Activated naive CD8-positive, alpha-beta T cell treated with anti-CD3 and anti-CD28 coated beads, Interleukin-2, amount 10 ng/mL, durations not matched to agents 7 days and 5 days (primary cell): ENCODE measurements at places on chromosomes 16 and 17. TPM values are rescaled to one million over a fixed set of nuclear protein-coding genes. Genes with fewer than 3 reads are reported as not detected.
A peak's percentile ranks its signal among the peaks of the same experiment; 100 is the strongest.

DNA sequence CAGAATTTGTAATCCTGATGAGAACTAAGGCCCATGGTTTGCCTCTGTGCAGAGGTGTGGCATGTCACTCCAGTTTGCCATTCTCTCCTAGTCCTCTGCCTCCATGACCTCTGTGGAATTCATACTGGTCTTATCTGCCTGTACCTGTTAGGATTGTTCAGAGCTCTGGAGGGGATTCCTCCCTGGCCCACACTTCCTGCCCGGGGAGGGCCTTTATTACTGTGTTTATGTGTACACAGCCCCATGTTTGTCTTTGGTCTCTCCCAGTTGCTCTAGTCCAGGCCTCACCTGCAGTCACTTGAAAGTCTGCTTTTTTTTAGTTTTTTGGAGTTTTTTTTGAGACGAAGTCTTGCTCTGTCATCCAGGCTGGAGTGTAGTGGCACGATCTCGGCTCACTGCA, 36.4 kb downstream of the RHBDL3 start:
- DNase-seq, result no peak

- peak; percentile 53 for DNase-seq
Observed at GRCh38 chr17:28227316-28228108, 91.5 kb upstream of the TMEM97 start.

GRCh38 chr17:31750578-31750977, 108.5 kb downstream of the COPRS start:
- DNase-seq, result no peak

DNA sequence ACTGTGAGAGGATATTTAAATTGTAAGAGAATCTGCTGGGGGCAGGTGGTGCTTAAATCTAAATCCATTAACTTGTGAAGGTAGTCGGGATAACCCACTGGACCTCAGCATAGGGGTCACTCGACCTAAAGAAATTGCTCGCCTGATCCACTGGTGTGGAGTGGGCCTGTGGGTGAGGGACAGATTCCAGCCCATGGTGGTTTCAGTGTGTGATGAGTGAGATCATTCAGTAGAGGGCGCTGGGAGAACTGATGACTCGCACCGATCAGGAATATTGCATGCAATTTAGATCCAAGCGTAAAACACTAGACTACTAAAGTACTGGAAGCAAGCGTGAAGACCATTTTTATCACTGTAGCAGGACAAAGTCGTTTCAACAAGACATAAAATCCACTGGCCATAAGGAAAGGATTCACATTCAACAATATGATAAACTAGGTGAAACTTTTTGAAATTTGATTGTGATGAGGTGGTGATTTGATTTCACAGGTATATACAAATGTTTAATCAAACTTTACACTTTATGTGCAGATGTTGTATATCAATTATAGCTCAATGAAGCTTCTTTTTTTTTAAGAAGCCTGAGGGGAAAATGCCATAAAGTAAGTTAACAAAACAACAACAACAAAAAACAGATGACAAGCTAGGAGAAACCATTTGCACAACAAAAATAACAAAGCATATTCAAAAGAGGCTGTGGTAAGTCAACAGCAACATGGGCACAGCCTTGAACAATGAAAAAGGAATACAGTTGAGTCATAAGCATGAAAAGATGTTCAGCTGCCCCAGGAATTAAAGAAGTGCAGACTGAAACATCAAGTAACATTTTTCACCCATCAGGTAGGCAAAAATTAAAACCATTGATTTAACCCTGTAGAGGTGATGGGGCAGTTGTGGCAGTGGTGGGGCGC, 7.5 kb upstream of the TMEM170A start:
- DNase-seq, result no peak

DNA sequence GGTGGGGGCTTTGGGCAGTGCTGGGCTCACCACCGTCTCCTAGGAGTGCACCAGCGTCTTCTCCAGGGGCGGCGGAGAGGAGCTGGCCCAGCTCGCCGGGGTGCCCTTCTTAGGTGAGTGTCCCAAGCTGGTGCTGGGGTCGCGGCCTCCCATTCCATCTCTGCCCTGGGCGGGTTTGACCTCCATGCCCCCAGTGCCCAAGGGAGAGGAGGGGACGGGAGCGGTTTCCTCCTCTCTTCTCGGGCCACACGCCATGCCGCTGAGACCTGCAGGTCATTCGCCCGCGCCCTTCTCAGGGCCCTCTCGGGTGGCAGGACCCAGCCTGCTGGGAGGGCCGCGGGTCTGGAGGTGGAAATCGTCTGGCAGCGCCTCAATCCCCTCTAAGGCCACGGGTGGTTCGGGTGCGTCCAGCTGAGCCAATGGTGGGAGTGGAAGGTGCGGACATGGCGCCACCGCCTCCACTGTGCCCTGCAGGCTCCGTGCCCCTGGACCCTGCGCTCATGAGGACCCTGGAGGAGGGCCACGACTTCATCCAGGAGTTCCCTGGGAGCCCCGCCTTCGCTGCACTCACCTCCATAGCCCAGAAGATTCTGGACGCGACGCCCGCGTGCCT, 5.3 kb downstream of the IGFALS start:
- no peak for DNase-seq

GRCh38 chr17:18191236-18191667, 7.6 kb downstream of the ALKBH5 start:
- DNase-seq, result no peak

DNA sequence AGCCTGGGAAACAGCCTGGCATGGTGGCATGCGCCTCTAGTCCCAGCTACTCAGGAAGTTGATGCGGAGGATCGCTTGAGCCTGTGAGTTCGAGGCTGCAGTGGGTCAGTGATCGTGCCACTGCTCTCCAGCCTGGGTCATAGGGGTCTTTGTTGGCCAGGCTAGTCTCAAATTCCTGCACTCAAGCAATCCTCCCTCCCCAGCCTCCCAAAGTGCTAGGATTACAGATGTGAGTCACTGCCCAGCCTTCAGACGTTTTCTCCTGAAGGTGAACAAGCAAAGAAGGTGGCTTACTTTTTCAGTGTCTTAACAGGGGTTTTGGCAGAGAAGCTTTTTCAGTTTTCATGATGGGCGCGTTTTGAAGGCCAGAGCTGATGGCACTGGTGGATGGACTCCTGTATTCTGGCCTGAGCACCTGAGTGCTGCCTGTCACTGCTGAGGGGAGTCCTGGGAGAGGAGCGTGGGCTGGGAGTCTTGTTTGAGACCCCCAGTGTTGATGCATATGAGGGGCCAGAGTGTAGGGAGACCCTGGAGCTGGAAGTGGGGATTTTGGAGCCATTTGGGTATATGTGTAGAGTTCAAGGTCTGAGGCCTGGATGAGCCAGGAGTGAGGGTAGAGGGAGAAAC, 41.4 kb downstream of the FOXK2 start:
- DNase-seq, result no peak

- no peak for DNase-seq
Observed at GRCh38 chr17:65071861-65072260, 15.3 kb upstream of the GNA13 start.

DNA sequence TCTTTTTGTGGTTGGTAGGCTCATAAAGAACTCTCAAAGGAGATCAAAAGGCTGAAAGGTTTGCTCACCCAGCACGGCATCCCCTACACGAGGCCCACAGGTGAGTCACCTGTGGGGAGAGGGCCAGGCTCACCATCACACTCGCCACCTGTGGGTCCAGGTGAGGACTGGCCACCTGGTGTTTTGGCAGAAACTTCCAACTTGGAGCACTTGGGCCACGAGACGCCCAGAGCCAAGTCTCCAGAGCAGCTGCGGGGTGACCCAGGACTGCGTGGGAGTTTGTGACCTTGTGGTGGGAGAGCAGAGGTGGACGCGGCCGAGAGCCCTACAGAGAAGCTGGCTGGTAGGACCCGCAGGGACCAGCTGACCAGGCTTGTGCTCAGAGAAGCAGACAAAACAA, 11.1 kb downstream of the GNPTG start:
- no peak for DNase-seq

GRCh38 chr17:55549140-55549539, 37.9 kb upstream of the SMIM36 start:
- DNase-seq, result no peak

- peak; percentile 41 for DNase-seq
Observed at GRCh38 chr17:4782652-4783051, 3.5 kb downstream of the VMO1 start.

GRCh38 chr17:40915199-40915661, 22.2 kb downstream of the KRT23 start:
- DNase-seq, result no peak

ABCA6 gene
- total RNA-seq, result 0.68 TPM

ATAD5 gene
- 29.7 TPM for total RNA-seq

SRP68 gene
- 81.6 TPM for total RNA-seq
